ENCODE measurements at places on chromosomes 5 and 9.
A peak's percentile ranks its signal among the peaks of the same experiment; 100 is the strongest.

DNA sequence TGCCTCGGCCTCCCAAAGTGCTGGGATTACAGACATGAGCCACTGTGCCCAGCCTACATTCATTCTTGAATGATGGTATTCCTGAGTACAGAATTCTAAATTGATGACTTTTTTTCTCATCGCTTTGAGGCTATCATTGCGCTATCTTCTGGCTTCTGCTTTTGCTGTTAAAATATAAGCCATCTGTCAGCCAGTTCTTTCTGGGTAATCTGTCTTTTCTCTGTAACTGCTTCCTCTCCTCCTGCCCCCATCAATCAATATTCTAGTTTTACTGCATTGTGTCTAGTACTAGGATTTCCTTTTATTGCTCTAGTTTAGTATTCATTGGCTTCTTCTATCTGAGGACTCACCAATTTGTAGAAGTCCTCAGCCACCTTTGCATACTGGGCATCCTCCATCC is 89.0 kb downstream of the PLPP1 start:
- no peak for DNase-seq

DNA sequence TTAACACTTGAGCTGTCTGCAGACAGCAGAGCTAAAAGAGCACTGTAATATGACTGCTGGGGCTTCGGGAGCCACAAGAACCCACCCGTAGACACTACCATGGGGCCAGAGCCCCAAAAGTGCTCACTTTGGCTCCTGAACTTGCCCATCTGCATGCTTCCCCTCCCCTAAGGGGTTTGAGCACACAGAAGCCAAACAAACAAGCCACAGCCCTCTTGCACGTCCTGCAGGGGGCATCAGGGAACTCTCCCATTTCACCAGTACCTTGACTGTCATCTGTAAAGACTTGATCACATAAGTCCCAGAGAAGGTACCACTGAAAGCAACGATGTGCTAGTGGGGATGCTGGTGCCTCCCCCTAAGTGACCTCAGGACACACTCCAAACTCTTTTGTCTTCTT is 681.8 kb downstream of the SEMA5A start:
- DNase-seq, result no peak

- DNase-seq, result no peak
Observed at GRCh38 chr5:143395638-143396352, 7.7 kb downstream of the NR3C1 start.

GRCh38 chr9:125990186-125990792 is 243.1 kb downstream of the PBX3 start:
- no peak for DNase-seq

GRCh38 chr9:89738137-89738932 is 133.5 kb downstream of the GADD45G start:
- DNase-seq, result no peak

GRCh38 chr9:130845901-130846481 is 10.9 kb downstream of the ABL1 start:
- no peak for DNase-seq

GRCh38 chr5:13179407-13180087 is 764.9 kb downstream of the DNAH5 start:
- DNase-seq, result no peak

- no peak for DNase-seq
Observed at GRCh38 chr5:72537166-72537565, 30.0 kb upstream of the ZNF366 start.

DNA sequence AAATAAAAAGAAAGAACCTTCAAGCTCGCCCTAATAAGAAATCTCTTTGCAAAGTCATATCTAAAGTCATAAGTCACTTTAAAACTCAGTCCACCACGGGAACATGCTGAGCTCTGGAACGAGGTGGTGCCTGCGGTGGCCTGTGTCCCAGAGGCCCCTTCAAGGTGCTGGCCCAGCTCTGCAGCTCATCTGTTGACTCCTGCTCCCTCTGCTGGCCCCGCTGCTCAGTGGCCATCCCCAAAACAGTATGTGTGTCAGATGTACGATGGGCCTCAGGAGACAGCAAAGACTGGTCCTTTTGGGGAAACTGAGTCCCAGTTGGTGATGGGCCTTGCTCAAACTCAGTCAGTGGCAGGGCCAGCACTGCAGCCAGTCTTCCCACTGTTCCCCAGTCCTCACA is 22.8 kb upstream of the FOXB2 start:
- DNase-seq, result no peak

GRCh38 chr5:149826574-149826973 is 96.5 kb downstream of the PPARGC1B start:
- DNase-seq, result peak; percentile 60

- DNase-seq, result no peak
Observed at GRCh38 chr9:131657940-131658339, 81.9 kb downstream of the RAPGEF1 start.

- DNase-seq, result no peak
Observed at GRCh38 chr9:102355982-102356381, 617.5 kb upstream of the GRIN3A start.

DNA sequence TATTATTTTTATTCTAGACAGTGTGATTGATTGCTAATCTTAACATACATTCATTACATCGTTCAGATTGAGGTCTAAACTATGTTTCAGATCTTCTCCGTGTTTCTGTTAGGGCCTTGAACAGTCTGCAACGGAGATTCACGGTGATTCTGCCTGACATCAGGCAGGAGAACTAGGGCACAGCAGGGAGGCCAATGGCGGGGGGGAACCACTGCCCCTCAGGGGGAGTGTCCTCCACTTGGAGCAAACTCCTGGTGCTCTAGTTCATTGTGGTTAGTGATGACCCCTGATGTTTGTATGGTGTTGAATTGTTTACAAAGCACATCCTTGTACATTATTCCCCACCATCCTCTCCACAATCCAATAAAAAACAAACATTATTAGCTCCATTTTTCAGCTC is 173.5 kb downstream of the ZNF608 start:
- DNase-seq, result no peak

DNA sequence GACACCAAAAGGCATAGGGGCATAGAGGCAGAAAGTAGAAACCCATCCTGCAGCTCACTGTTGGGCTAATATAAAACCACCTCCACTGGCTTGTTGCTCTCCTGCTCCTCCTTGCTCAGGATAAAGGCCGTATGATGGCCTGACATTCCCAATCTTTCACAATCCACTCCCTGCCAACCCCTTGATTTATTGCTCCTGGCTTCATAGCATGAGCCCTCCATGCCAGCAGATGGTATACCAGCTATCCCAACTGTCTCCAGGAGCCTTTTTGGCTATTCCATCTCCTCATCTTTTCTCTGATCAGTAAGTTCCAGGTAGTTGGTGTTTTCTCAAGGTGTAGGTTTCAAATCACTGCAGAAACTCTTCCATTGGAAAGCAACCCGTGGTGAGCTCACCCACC is 128.8 kb downstream of the EGFLAM start:
- DNase-seq, result no peak

GRCh38 chr9:116288658-116289057 is 135.1 kb downstream of the PAPPA start:
- no peak for DNase-seq

DNA sequence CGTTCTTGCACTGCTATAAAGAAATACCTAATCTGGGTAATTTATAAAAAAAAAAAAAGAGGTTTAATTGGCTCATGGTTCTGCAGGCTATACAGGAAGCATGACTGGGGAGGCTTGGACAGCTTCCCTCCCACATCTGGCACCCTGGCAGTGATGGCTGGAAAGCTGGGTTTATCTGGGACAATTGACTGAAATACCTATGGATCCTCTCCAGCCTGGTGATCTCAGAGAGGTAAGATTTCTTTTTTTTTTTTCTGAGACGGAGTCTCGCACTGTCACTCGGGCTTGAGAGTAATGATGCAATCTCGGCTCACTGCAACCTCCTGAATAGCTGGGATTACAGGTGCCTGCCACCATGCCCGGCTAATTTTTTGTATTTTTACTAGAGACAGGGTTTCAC is 22.7 kb upstream of the UGCG start:
- no peak for DNase-seq

GRCh38 chr5:129078660-129079059 is 15.9 kb upstream of the ISOC1 start:
- no peak for DNase-seq

DNA sequence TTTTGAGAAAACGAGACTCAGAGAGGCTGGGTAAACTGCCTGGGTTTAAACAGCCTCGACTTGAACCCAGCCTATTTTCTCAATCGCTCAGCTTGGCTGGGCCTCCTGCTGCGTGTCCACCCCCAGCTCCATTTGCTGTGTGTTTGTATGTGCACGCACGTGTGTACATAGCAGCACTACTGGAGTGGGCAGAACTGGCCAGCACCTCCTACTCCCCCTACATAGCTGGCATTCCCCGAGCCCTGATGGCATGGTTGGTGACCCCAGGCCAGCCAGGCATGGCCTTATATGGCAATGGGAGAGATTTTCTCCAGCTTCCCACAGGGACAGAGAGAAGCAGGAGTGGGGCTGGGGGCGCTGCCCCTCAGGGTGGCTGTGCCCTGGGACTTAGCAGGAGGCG is 4.1 kb downstream of the AIF1L start:
- DNase-seq, result no peak

GRCh38 chr5:38478166-38478565 is 78.3 kb downstream of the LIFR start:
- no peak for DNase-seq

DNA sequence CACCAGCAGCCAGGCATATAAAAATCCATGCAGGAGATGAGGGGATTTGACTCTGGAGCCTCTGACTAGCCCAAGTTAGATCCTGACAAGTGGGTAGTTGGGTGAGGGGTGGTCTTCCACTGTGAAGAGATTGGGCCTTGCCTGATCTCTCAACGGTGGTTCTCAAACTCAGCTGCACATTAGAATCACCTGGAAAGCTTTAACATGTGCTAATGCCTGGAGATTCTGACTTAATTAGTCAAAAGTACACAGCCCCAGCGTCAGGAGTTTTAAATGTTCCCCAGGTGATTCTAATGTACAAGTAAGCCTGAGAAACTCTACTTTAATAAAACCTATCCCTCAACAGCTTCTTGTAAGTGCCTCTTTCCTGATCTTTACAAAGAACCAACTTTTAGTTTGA is 57.5 kb downstream of the GCNT4 start:
- DNase-seq, result no peak

- no peak for DNase-seq
Observed at GRCh38 chr5:100706776-100707175, 171.6 kb downstream of the FAM174A start.

Measured in spleen (tissue), 13 donors.